Activated CD4-positive, alpha-beta T cell treated with anti-CD3 and anti-CD28 coated beads, Interleukin-2, amount 10 ng/mL, durations not matched to agents 24 days and 14 days (primary cell): ENCODE measurements at places on chromosomes 4 and X. TPM values are rescaled to one million over a fixed set of nuclear protein-coding genes. Genes with fewer than 3 reads are reported as not detected.

ASB5 gene
- total RNA-seq = not detected in 2 replicates

LRIT3 gene
- total RNA-seq = 0.09 TPM in 1 of 2 replicates, not detected in the other

CXCR3 gene
- 34.5 and 35.2 TPM in 2 replicates for total RNA-seq

ZFP42 gene
- total RNA-seq = 0.12 TPM in 1 of 2 replicates, not detected in the other

CXCL1 gene
- not detected in 2 replicates for total RNA-seq

LUZP4 gene
- not detected in 2 replicates for total RNA-seq

MAGEB16 gene
- total RNA-seq = not detected in 2 replicates

GC gene
- total RNA-seq = not detected in 2 replicates

ARHGAP4 gene
- total RNA-seq = 135 and 137 TPM in 2 replicates

ZNF518B gene
- total RNA-seq = 22.9 and 24.5 TPM in 2 replicates

SLC9A7 gene
- total RNA-seq = 37.7 and 43.8 TPM in 2 replicates

GSX2 gene
- total RNA-seq = not detected in 2 replicates

SPANXB1 gene
- total RNA-seq = not detected in 2 replicates

DRP2 gene
- 0.28 and 0.31 TPM in 2 replicates for total RNA-seq

FAT1 gene
- 0.07 and 0.28 TPM in 2 replicates for total RNA-seq

ARAP2 gene
- 45.3 and 45.4 TPM in 2 replicates for total RNA-seq

DIPK2B gene
- total RNA-seq = not detected in 2 replicates

HS3ST1 gene
- 0.23 and 0.66 TPM in 2 replicates for total RNA-seq

GPR143 gene
- not detected in 2 replicates for total RNA-seq

SCD5 gene
- total RNA-seq = 0.63 and 0.95 TPM in 2 replicates

IQCM gene
- not detected in 2 replicates for total RNA-seq

SPON2 gene
- 20.7 and 21.6 TPM in 2 replicates for total RNA-seq

DDX53 gene
- total RNA-seq = not detected in 2 replicates

SMPX gene
- not detected in 2 replicates for total RNA-seq

ALB gene
- not detected in 2 replicates for total RNA-seq

CYP4V2 gene
- total RNA-seq = 8.7 and 9.7 TPM in 2 replicates

PDLIM3 gene
- not detected in 2 replicates for total RNA-seq

ITM2A gene
- total RNA-seq = 102 and 113 TPM in 2 replicates

ADRA2C gene
- total RNA-seq = not detected in 2 replicates

ENPEP gene
- total RNA-seq = 0.36 TPM in 1 of 2 replicates, not detected in the other

ALG13 gene
- 49.5 and 64.6 TPM in 2 replicates for total RNA-seq

P2RY8 gene
- 19.1 and 19.5 TPM in 2 replicates for total RNA-seq

MAD2L1 gene
- total RNA-seq = 69.2 and 75.3 TPM in 2 replicates
